Psoas muscle (tissue), 8 donors: ENCODE measurements at places on chromosomes 6 and 20. TPM values are rescaled to one million over a fixed set of nuclear protein-coding genes. Genes with fewer than 3 reads are reported as not detected.

UQCC2 gene
- 184 TPM for total RNA-seq

BCAS4 gene
- 1.9 TPM for total RNA-seq

ULBP1 gene
- total RNA-seq = 0.11 TPM

CPNE5 gene
- total RNA-seq = 0.41 TPM

COL9A1 gene
- total RNA-seq = not detected

MRPL14 gene
- 109 TPM for total RNA-seq

ARFGEF3 gene
- total RNA-seq = 14.7 TPM

HUS1B gene
- total RNA-seq = 0.21 TPM

SAMD10 gene
- 0.84 TPM for total RNA-seq

UBD gene
- not detected for total RNA-seq

ULBP3 gene
- 0.34 TPM for total RNA-seq

PRKN gene
- total RNA-seq = 11.3 TPM

SPO11 gene
- total RNA-seq = not detected

STXBP5 gene
- 16.8 TPM for total RNA-seq

HSD17B8 gene
- total RNA-seq = 5.3 TPM

PAX1 gene
- 0.38 TPM for total RNA-seq

FAM83C gene
- not detected for total RNA-seq

TMEM14C gene
- total RNA-seq = 74.3 TPM

CD40 gene
- total RNA-seq = 8.4 TPM

STX11 gene
- total RNA-seq = 1.4 TPM

LAMP5 gene
- not detected for total RNA-seq

HFE gene
- 0.99 TPM for total RNA-seq

SPATS1 gene
- not detected for total RNA-seq

- DNase-seq = no peak
Observed at GRCh38 chr6:115004982-115005381, 662.2 kb upstream of the HS3ST5 start.

DNA sequence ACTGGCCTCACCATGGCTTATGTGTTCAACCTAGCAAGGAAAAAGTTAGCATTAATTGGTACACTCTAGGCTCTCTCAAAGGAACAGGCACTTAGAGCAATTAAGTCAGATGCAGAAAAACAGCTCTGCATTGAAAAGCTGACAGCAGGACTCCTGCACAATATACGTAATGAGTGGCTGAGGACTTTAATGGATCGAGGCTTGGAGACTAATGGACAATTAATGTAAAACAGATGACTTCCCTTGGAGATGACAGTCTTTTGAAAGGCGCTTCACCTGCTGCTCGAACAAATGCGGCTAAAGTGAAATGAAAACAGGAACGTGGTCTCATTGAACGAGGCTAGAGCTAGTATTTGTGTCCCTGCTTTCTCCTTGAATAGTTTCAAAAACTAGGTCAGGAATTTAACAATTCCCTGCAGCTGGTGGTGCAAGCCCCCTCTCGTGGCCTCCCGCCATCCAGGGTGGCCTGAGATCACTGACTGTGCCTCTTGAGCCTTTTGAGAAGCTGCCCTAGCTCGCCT is 137.1 kb downstream of the ELOVL4 start:
- DNase-seq = no peak

- DNase-seq = no peak
Observed at GRCh38 chr6:30328397-30328796, 1.7 kb downstream of the TRIM39 start.

GRCh38 chr6:118215269-118215668 is 308.2 kb downstream of the SLC35F1 start:
- no peak for DNase-seq

DNA sequence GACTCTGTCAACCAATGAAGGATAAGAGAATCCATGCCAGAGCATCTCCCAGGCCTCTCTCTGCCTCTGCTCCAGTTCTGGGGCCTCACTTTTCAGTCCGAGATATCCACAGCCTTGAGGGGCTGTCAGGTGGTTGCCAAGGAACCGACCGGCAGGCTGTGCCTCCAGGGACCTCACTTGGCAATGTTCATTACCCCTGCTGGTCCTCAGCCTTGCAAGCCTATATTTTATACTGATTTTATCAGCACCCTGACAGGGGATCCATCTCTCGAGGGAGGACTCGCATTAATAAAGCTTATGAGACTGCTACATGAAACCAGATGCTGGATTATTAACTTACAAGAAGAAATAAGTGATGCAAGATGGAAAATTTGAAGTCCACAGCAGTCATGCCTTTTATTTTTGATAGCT is 39.9 kb downstream of the TMC2 start:
- no peak for DNase-seq

DNA sequence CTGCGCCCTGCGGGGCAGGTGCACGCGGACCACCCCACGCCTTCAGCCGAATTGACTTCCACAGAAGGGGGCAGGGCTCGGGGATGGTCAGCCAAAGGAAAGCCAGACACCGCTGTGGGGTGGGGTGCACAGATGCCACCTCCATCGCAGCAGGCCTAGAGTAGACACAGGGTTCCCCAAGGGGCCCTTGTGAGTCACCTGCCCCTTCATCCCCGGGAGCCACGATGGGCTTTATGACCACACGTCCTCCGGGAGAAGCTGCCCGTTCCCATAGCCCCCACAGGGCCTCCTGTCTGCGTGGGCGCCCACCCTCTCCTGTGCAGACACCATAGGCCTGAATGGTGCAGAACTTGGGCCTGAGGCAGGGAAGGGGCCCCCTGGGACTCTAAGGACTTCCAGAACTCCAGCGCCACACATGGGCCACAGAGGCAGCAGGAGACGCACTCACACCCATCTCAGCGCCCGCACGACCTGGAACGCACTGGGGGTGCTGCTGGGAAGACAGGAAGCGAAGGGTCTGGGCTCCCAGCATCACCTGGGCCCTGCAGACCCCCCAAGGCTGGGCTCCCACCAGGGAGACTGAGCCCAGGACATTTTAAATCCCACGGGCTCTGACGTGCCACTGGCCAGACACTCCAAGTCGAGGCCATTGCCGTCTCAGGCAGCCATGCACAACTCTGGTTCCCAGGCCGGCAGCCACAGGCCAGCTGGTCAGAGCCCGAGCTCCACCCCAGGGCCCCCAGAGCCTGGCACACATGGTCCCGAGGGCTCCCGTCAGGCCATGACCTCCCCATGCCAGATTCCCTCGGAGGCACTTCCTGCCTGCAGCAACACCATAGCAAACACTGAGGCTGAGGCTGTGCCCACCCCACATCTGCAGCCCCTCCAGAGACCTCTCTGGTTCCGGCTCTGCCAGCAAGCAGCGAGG is 134.2 kb downstream of the DLL1 start:
- peak; percentile 36 for DNase-seq

GRCh38 chr6:30935018-30935417 is 3.0 kb upstream of the SFTA2 start:
- no peak for DNase-seq

DNA sequence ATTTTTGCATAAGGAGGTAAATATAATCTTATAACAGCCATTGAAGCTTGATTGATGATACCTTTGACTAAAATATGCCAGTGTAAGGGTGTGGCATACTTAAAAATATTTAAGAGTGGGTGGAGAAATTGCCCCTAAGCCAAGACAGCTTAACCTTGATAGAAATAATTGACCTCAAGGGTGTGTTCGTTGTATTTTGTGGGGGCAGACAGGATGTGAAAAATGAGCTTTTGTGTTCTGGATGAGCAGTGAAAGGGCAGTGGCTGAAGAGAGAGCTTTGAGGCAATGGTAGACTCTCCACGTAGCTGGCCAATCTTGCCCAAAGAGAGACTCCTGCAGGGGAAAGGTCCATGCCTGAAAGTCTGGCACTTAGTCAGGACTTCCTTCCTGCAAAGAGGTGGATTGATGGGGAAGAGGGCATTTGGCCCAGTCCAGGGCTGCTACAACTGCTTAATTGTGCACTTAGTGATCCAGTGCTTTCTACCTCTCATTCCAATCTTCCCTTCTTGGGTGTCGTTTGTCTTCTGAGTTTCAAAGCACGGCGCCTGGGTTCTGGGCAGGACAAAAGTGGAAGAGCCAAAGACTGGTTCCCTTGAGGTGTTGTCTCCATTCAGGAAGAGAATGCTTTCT is 15.6 kb upstream of the CD109 start:
- DNase-seq = no peak

- no peak for DNase-seq
Observed at GRCh38 chr6:71457929-71458328, 169.3 kb downstream of the OGFRL1 start.

DNA sequence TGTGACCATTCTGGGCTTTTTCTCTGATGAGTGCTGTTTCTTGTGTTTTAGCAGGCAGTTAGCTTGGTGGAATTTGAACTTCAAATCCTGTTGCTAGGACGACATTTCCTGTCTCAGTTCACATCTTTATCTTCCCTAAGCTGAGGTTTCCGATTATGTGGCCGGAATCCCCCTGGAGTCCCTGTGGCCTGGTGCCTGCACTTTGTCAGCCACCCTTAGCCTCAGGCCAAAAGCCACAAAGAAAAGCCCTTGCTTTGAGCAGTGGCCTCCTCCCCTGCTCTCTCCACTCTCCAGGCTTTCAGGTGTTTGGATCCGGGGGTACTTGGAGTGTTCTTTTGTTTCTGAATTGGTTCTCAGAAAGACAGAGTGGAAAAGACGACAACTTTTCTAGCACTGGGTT is 59.9 kb upstream of the PMEPA1 start:
- DNase-seq = no peak

DNA sequence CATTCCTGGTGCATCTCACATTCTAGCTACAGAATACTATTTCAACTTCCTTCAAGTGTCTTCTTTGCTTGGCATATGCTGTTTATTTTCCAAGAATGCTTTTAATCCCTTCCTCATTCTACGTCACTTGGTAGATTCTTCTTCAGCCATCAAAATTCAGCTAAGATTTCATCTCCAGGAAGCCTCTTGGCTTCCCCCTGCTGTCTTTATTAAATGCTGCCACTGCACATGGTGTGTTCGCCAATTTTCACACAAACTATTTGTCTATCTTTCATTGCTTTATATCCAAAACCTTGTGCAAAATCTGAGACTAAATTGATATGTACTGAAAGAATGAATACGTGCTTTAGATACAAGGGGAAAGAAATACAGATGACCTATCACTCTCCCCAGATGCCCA is 253.0 kb downstream of the RFPL4B start:
- DNase-seq = no peak

DNA sequence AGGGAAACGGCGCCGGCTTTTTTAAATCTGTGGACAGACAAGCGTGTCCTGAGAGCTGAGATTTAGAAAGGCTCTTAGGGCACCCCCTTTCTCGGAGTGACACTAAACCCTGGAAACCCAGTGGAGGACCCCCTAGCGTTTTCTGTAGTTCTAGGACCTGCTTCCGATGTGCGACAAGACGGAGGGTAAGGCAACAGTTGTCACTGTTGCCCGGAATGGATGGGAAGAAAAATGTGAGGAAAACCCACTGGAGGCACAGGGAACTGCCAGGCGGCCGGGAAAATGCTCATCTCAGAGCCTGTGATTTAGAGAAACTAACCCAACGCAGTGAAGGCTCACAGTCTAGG is 551 bp upstream of the ATP5F1E start:
- DNase-seq = no peak

DNA sequence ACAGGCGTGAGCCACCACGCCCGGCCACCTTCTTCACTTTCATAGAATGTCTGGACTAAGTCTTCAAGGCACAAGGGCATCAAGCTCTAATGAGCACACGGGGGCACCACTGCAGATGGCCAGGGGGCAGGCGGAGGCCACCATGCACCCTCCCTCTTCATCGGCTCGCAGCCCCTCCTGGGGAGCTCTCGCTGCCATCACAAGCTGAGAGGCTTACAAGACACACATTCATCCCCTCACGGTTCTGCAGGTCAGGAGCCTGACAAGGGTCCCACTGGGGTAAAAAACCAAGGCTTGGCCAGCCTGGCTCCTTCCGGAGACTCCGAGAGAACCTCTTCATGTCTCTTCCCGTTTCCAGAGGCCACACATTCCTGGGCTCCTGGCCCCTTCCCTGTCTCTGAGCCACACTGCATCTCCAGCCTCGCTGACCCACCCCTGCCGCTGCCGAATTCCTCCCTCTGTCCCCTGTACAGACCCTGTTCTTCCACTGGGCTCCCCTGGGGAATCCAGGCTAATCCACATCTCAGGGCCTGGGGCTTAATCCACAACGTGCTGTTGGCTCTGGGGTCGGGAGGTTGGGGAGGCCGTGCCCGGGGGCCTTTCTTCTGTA is 19.8 kb downstream of the DLL1 start:
- peak; percentile 49 for DNase-seq

GRCh38 chr6:147510929-147511590 is 2.6 kb downstream of the SAMD5 start:
- no peak for DNase-seq

DNA sequence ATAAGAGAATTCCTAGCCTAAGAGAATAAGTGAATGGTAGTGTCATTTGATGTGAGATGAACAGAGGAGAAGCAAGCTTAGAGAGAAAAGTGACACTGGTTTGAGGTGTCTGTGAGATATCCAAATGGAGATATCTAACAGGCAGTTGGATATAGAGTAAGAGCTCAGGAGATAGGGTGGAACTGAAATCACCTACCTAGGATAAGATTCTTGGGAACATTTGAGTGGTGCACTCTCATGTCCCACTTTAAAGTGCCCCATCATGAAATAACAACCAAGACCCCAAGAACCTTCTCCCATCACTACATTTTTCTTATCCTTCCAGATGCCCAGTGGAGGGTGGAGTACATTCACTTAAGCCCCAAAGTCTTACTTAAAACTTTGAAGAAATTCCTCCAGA is 109.0 kb upstream of the MAFB start:
- no peak for DNase-seq

DNA sequence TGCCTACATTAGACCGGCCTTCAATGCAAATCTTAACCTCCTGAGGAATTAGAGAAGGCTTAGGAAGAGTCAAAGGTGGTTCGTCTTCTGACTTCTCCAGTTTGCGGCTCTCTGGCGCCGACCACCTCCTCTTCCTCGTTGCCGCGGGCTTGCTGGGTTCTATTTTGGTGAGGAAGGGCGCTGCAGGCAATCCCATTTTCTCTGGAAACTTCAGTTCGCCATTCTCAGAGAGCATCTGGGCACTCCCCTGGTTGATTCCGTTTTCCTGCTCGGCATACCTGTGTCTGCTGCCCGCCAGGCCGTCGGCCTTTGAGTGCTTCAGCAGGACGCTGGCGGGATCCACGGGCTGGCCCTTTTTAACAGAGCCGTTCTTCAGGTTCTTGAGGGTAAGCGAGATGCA is 67.9 kb downstream of the GMPR start:
- DNase-seq = no peak

GRCh38 chr20:5612581-5613301 is 137.5 kb upstream of the SHLD1 start:
- DNase-seq = no peak

GRCh38 chr6:40336296-40336695 is 250.9 kb downstream of the LRFN2 start:
- no peak for DNase-seq
